ENCODE measurements at places on chromosomes 12 and 14. TPM values are rescaled to one million over a fixed set of nuclear protein-coding genes. Genes with fewer than 3 reads are reported as not detected.

DNA sequence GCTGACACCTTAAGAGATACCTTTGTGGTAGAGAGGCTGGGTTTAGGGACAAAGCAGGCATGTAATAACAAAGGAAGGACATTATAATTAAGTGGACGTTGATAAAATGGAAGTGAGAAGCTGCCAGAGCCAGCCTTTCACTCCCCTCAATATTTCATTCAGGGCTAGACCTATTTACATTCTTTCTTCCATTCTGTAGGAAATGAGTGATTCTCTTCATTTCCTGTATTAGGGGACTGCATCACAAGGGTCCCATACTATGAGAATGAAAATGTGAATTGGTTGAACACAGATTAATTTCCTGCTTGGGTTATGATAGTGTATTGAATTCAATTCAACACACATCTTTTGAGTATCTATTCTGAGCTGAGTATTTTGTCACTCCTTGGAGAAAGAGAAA, 143.0 kb downstream of the OTOGL start:
- DNase-seq, result no peak

- DNase-seq, result peak; percentile 42
Observed at GRCh38 chr12:38501991-38502390, 185.4 kb downstream of the ALG10B start.

DNA sequence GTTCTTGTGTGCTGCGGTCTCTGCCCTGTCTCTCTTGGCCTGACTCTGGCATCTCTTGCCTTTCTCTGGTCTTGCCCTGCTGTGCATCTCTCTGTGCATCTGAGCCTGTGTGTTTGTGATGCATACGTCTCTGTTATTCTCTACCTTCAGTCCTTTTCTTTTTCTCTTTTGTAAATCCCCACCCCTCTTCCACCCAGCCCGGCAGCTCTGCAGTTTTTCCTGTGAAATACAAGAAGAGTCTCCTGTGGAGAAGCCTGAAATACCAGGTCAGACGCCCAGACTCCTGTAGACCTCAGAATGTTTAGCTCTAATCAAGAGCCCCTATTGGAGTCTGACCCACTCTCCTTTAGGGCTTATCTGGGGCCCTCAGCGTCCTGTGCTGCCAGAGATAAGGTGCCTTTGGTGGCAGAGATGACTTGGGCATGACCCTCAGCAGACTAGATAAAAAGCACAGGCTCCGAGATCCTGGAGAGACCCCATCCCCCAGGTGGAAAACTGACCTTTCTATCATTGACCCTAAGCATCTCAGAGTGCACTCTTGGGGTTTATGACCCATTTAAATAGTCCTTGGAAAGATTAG, 167.5 kb upstream of the SRRM4 start:
- no peak for DNase-seq

The IL22 gene
- not detected for total RNA-seq

DNA sequence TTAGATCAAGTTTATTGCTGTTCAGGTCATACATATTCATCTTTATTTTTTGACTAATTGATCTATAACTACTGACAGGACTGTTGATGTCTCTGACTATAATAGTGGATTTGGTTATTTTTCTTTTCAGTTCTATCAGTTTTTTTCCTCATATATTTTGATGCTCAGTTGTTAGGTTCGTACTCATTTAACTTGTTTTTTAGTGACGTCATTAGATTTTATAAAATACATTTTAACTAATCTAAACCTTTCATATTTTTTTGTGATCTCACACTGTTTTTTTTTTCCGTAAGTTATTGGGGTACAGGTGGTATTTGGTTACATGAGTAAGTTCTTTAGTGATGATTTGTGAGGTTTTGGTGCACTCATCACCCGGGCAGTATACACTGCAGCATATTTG, 841.2 kb upstream of the FBXO33 start:
- no peak for DNase-seq

- DNase-seq, result no peak
Observed at GRCh38 chr12:91289906-91290305, 107.3 kb upstream of the DCN start.

DNA sequence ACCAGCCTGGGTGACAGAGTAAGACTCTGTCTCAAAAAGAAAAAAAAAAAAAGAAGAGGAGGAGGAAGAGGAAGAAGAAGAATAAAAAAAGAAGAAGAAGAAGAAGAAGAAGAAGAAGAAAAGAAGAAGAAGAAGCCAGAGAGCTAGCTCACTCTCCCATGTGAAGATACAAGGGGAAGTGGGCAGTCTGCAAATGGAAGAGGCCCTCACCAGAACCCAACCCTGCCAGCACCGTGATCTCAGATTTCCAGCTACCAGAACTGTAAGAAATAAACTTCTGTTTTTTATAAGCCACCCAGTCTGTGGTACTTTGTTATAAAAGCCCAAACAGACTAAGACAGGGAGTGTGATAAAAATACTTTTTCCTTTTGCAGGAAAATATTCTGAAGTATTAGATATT, 130.7 kb downstream of the ETNK1 start:
- DNase-seq, result no peak

The SDS gene
- total RNA-seq, result not detected

The MFAP5 gene
- total RNA-seq, result not detected

DNA sequence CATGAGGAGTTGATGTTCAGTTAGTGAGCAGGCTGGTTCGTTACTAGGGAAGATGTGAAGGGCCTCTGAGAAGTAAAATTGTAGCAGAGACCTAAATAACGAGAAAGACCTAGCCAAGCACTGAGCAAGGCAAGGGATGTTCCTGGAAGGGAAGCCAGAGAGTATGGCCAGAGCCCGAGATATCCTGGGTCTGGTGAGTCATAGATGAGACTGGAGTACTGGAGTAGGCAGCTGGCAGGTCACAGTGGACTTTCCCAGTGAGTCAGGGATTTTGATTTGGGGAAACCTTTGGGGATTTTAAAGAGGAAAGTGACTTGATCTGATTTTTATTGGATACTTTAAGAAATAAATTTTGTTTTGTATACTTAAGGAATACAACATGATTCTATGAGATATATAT, 369.0 kb downstream of the DIO2 start:
- DNase-seq, result peak; percentile 66

DNA sequence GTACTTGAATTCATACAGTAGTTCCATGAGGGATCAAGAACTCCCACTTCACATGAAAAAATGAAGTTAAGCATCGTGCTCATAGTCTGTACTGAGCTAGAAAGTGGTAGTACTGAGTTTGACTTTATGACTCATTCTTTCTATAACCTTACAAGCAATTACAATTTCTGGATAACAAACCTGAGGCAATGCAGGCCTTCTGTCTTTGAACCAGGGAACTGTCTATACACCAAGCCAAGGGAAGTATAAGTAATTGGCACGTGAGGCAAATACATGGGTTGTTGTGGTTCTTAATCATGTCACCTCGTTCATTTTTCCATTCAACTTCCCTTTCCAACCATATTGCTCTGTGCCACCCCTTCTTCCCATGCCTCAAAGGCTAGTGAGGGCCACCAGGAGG, 16.8 kb downstream of the GNS start:
- DNase-seq, result no peak

DNA sequence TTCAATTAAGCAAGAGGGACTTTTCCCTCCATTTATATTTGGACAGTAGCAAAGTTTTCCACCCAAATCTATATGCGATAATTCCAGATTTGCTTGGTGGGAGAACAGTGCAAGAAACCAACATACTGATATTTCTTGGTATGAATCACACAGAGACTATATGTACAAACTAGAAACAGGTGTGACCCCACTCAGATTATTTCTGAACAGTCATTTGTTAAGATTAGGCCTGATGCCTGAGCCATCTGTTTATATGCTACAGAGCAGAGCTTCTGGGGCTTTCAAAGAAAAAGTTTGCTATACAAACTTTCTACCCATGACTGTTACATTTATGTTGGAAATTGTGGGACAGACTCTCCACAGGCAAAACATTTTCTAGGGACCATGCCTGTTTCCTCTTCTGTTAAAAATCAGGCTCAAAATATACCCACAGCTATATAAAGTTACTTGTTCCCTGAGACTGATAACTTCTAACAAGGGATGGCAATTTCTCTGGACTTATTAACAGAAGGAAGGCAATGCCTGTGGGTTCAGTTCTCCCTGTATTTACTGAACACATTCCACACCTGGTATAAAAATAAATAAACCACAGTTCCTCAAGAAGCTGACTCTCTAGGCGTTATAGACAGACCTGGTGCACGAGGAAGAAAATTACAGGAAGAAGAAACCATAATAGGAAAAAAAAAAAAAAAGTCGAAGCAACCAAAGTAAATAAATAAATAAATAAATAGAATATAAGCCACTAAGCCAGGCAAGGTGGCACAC, 8.0 kb downstream of the PTPN21 start:
- DNase-seq, result no peak

The LRP1 gene
- 21.8 TPM for total RNA-seq

The ERP27 gene
- total RNA-seq, result not detected

- no peak for DNase-seq
Observed at GRCh38 chr12:125860672-125861288, 795.5 kb downstream of the AACS start.

- no peak for DNase-seq
Observed at GRCh38 chr14:92759679-92760523, 11.5 kb upstream of the LGMN start.

DNA sequence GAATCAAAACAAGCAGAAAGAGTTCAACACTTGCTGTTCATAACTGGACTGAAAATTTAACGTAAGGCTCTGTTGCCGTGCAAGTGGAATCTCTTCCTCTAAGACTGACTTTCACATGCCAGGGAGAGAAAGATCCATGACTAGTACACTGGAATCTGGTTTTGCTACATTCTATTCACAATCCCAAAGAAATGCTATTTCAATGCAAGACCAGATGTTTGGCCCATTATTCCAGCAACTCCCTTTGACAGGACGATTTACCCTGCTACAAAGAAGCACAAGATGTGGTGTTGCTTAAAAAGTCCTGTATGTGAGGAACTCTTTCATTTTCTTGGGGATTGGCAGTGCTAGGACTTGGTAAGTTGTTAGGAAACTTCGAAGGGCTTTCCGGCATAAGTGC, 17.4 kb downstream of the RFC5 start:
- peak; percentile 35 for DNase-seq
